ENCODE measurements at places on chromosomes 5 and 9. TPM values are rescaled to one million over a fixed set of nuclear protein-coding genes. Genes with fewer than 3 reads are reported as not detected.

The CDC23 gene
- total RNA-seq: 48.0 TPM

The SMIM33 gene
- 0.08 TPM for total RNA-seq

The NACC2 gene
- total RNA-seq: 8.5 TPM

The HRCT1 gene
- total RNA-seq: not detected

The PCDHB15 gene
- not detected for total RNA-seq

The NDUFS6 gene
- 46.7 TPM for total RNA-seq

The NTRK2 gene
- total RNA-seq: 0.17 TPM

The FOXD1 gene
- total RNA-seq: 0.46 TPM

The EIF4E1B gene
- total RNA-seq: not detected

The SCGB3A2 gene
- not detected for total RNA-seq

The GNA14 gene
- not detected for total RNA-seq

The GPX8 gene
- not detected for total RNA-seq

The ECSCR gene
- 1.2 TPM for total RNA-seq

The IRX1 gene
- not detected for total RNA-seq

The SOHLH1 gene
- not detected for total RNA-seq

The PCDHGA6 gene
- 0.06 TPM for total RNA-seq

The BSPRY gene
- 6.1 TPM for total RNA-seq

The CBY3 gene
- 0.55 TPM for total RNA-seq

The MOB3B gene
- total RNA-seq: 0.40 TPM

The SLC4A9 gene
- total RNA-seq: not detected

The PCA3 gene
- total RNA-seq: not detected

The FLT4 gene
- total RNA-seq: 4.4 TPM

The CNOT8 gene
- total RNA-seq: 49.0 TPM

The SPOUT1 gene
- 138 TPM for total RNA-seq

The OGN gene
- total RNA-seq: not detected

The PCSK1 gene
- total RNA-seq: not detected

The PTPRD gene
- 0.10 TPM for total RNA-seq

The C5orf46 gene
- total RNA-seq: not detected

The FOXD4L5 gene
- 0.15 TPM for total RNA-seq

Measured in activated CD8-positive, alpha-beta memory T cell treated with anti-CD3 and anti-CD28 coated beads for 36 hours (primary cell).